ENCODE measurements at places on chromosomes 7 and 10.

DNA sequence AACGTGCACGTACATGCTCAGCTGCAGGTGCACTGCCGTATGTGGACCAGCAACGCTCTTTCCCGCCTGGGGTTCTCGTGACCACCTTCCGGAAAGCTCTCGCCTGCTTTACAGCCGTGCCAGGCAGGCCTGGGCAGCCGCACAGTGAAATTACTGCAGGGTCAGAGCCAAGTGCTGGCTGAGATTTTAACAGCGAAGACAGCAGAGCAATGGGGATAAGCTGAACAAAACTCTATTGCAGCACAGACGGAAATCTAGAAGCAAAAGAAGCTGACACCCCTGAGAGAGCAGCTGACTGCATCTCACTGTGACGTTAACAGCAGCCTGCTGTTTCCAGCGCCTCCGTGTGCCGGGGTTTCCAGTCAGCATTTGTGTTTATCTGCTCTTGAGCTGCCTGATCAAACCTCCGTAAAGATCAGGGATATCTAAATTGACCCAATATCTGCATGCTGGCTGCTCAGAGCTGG lies 179.0 kb downstream of the DIP2C start:
- no peak for DNase-seq

DNA sequence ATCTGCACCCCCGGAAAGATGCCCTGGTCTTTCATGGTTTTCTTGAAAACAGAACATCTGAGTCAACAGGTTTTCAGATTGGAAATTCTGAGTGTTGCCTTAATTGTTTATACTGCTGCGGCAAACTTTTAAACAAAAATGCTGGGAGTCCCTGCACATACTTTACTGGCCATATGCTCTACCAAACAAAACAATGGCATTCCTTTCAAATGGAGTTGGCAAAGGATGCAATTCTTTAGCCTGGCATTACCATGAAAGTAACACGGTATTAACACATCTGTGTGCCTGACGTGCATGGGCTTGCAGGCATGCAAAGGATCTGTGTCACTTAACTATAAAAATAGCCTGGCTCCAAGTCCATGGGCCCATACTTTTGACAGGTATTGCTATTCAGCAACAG lies 4.2 kb downstream of the INHBA start:
- no peak for DNase-seq

GRCh38 chr10:89535171-89536012 lies at the start of gene SLC16A12:
Gene SLC16A12 (minus strand): TSS chr10:89535594. CDS start chr10:89462578, 73,016 bp downstream.
- no peak for DNase-seq

DNA sequence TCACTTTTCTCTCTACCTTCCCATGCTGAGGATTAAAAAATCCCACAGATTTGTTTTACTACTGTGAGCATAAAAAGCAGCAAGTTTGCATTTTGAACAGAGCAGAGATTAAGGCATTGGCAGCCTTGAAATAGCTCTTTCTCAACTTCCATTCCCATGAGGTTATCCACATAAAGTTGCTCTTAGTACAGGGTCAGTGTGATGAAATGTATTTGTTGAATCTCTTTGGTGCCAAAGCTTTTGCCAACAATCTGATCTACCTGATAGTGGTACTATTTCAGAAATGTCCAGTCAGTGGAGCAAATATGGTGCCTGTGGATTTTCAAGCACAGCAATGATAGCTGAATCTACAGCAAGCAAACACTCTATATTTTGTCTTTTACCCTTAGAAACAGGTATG lies 254.8 kb downstream of the INHBA start:
- no peak for DNase-seq

DNA sequence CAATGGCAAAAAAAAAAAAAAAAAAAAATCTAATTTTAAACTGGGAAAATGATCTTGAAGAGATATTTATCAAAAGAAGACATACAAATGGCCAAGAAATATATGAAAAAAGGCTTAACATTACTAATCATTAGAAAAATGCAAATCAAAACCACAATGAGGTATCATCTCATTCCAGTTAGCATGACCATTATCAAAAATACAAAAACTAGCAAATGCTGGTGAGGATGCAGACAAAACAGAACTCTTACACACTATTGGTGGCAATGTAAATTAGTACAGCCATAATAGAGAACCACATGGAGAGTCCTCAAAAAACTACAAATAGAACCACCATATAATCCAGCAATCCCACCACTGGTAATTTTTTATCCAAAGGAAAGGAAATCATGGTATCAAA lies 489.6 kb downstream of the TNS3 start:
- no peak for DNase-seq

All from left renal cortex interstitium (tissue), 4 donors.